ENCODE measurements at places on chromosomes 2 and 18. TPM values are rescaled to one million over a fixed set of nuclear protein-coding genes. Genes with fewer than 3 reads are reported as not detected.
A peak's percentile ranks its signal among the peaks of the same experiment; 100 is the strongest.

Gene XDH
- total RNA-seq = not detected

Gene RNU2-63P
- not detected for total RNA-seq

Gene KCNG2
- not detected for total RNA-seq

Gene SLC5A7
- 3.0 TPM for total RNA-seq

Gene CSRNP3
- total RNA-seq = 1.9 TPM

Gene SLC4A5
- 1.2 TPM for total RNA-seq

Gene KIAA2012
- total RNA-seq = 0.45 TPM

Gene MYCN
- total RNA-seq = 0.83 TPM

Gene G6PC2
- total RNA-seq = not detected

Gene EHD3
- total RNA-seq = 3.8 TPM

Gene SRD5A2
- not detected for total RNA-seq

Gene MEIS1
- 146 TPM for total RNA-seq

Gene CBLN2
- 0.17 TPM for total RNA-seq

Gene PLCL1
- 86.2 TPM for total RNA-seq

Gene NCKAP1
- 216 TPM for total RNA-seq

Gene AGXT
- total RNA-seq = not detected

GRCh38 chr18:35289727-35290093 is 319 bp downstream of the ZSCAN30 start:
- no peak for DNase-seq

DNA sequence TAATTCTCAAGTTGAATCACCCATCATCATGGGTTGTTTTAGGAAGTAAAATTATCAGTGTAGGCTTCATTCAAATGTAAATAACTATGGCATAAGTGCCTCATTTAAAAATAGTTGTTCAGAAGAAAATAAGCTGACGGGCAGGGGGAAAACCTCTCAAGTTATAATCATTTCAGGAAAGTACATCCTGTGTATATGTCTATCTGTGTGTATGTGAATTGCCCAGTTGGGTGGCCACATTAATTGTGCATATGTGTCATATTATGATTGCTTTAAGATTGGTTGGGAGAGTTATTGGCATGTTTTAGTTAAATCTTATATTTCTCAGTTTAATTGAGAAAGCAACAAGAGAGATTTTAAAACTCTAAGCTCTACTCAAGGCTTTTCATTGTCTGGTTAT is 282.8 kb upstream of the VWC2L start:
- DNase-seq = no peak

DNA sequence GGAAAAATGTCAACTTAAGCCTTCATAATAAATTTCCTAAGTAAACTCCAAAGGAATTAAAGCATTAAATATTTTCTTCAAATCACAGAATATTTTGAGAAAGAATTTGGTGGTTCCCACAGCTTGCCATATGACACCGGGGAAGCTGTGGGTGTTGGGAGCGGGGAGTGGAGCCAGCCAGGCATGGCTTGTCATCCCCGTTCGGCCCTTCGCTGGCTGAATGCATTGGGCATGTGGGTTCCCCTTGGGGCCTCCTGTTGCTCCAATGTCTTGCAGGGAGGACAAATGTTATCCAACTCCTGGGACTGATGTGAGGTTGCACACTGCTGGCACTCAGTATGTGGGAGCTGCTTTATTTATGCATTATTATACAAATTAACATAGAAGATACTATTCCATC is 18.6 kb downstream of the NGEF start:
- no peak for DNase-seq

- no peak for DNase-seq
These were observed 104.3 kb upstream of the PXDN start for GRCh38 chr2:1848599-1848995.

DNA sequence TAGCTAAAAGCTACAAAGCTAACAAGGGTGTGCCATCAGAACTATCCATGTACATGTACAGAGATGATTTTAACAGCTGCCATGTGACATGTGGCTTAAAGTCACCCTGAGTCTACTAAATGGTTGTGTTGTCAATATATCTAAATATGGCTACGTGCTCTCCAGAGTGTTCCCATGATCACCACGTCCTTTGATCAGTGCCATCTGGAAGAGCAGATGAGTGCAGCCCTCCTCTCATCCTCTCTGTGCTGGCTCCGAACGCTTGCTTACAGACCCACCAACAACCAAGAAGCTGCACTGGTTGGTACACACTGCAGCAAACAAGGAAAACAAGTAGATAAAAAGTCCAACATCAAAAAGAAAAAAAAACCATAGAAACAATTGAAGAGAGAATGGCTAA is 88.6 kb upstream of the NARS1 start:
- DNase-seq = no peak

GRCh38 chr18:29160170-29160569 is 983.2 kb upstream of the CDH2 start:
- DNase-seq = no peak

GRCh38 chr18:48638451-48638850 is 99.6 kb downstream of the CTIF start:
- DNase-seq = no peak

GRCh38 chr2:201072201-201072530 is 365 bp downstream of the NDUFB3 start:
- no peak for DNase-seq

- no peak for DNase-seq
These were observed 20.4 kb downstream of the RPE start for GRCh38 chr2:210022824-210023223.

DNA sequence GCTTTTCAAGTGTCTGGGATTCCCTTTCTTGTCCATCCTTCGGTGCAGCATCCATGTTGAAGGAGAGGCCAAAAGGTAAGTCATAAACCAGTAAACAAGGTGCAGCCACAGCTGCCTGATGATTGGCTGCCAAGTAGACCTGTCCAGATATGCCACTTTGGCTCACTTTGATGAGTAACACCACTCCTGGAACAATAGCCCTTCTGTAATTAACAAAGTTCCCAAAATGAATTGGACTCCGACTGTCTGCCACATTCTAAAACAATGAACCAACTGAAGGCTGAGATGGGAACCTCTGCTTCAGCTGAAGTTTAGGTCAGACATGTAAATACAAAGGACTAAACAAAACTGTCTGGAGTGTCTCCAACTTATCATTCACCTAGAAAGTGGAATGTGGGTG is 82.2 kb upstream of the LGALSL start:
- no peak for DNase-seq

GRCh38 chr18:54983041-54983686 is 23.9 kb upstream of the CCDC68 start:
- DNase-seq = no peak

GRCh38 chr2:60446413-60447267 is 106.8 kb downstream of the BCL11A start:
- DNase-seq = no peak

GRCh38 chr2:51710222-51710621 is 678.3 kb upstream of the NRXN1 start:
- DNase-seq = no peak

DNA sequence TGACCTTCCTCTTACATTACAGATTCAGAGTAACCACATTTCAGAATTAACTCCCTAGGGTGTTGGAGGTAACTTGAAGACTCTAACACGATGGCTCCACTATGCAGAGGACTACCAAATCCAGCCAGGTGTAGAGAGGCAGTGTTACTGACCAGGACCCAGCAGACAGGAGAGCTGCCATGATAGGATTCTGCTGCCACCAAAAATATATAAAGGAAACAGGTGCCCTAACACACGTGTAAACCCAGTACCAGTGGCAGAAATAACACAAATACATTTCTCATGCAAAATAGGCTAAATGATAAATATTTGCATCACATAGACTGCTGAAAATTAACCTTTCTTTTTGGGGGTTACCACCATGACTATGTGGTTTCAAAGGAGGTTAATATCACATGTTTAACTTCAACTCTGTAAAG is 7.0 kb downstream of the ZBTB14 start:
- DNase-seq = no peak

- DNase-seq = no peak
These were observed 31.7 kb downstream of the TMEM178A start for GRCh38 chr2:39697454-39697853.

DNA sequence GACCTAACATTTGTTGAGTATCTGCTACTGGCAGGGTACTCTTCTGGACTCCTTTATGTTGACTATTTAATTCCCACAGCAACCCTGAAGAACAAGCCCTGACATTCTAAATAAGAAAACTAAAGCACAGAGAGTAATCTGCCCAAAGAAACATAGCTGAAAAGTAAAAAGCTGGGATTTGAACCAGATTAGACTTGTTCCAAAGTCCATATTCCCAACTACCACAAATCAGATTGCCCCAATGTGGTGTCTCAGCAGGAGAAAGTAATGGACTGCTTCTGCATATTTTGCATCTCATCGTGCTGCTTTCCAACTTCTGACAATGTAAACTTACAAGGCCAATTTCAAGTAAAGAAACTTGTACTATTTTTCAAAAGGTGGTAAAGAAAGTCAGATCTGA is 56.5 kb downstream of the SEPTIN10 start:
- DNase-seq = no peak

- no peak for DNase-seq
These were observed 77.9 kb downstream of the PRELID3A start for GRCh38 chr18:12485479-12486105.

- DNase-seq = no peak
These were observed 42.7 kb downstream of the SH3RF3 start for GRCh38 chr2:109171444-109172334.

GRCh38 chr18:44801781-44802180 is 121.1 kb downstream of the SETBP1 start:
- DNase-seq = no peak

- DNase-seq = no peak
These were observed 70.0 kb downstream of the HS1BP3 start for GRCh38 chr2:20580690-20581437.

GRCh38 chr2:144030791-144031190 is 489.1 kb downstream of the ZEB2 start:
- no peak for DNase-seq

GRCh38 chr2:178088774-178089270 is 16.2 kb upstream of the PDE11A start:
- no peak for DNase-seq

- DNase-seq = no peak
These were observed 89.6 kb downstream of the VSNL1 start for GRCh38 chr2:17630089-17630488.

- no peak for DNase-seq
These were observed 2.7 kb upstream of the SIX2 start for GRCh38 chr2:45011621-45012602.

- no peak for DNase-seq
These were observed 4.1 kb downstream of the MYO1B start for GRCh38 chr2:191249156-191249813.

GRCh38 chr18:74610051-74610615 is 12.5 kb downstream of the ZNF407 start:
- no peak for DNase-seq

DNA sequence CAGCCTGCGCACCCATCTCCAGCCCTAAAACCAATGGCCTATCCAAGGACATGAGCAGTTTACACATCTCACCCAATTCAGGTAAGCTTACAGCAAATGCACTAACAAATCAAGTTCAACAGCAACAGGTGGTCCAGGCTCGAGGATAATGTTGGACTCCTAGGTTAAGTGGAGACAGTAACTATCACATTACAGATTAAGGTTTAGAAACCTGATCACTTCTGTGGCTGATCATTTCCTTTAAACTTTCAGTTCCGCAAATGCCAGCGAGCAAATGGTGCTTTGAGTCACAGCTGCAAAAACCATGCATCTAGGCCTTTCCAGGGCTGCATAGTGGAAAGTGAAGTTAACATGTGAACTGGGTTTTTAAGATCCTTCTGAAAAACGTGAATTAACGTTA is 259.4 kb downstream of the GBX2 start:
- no peak for DNase-seq

- no peak for DNase-seq
These were observed 99.8 kb downstream of the METTL4 start for GRCh38 chr18:2471523-2471922.

DNA sequence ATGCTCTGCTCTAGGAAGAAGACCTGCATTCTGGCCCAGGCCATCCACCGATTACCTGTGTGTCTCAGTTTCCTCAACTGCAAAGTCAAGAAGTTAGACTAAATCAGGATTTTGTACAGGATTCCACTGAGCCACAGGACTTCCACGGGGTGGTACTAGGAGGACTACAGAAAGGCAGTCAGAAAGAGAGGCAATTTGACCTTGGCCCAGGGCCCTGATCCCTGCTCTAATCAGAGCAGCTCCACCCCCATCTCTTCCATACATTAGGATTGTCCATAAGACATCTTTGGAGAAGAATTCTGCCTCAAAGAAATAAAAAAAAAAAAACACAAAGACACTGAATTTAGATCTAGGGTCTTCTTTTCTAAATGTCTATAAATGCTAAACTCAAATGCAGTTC is 52.8 kb upstream of the TSPYL6 start:
- DNase-seq = no peak

DNA sequence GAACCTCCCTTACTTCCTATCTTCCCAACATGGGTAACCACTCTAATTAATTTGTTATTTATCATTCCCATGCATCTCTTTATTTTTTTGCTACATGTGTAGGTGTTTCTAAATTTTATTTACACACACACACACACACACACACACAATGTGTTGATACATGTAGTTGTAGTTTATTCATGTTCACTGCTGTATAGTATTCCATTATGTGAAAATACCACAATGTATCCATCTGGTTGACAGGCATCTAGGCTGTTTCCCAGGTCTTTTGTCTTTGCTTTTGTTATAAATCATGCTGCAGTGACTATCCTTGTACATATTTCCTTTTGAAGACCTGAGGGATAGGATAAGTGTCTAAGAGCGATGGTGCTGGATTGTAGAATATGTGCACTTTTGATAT is 59.7 kb downstream of the ACAA2 start:
- no peak for DNase-seq

GRCh38 chr18:2091937-2092336 is 479.4 kb downstream of the METTL4 start:
- no peak for DNase-seq

GRCh38 chr2:118645876-118646275 is 201.6 kb downstream of the EN1 start:
- no peak for DNase-seq

DNA sequence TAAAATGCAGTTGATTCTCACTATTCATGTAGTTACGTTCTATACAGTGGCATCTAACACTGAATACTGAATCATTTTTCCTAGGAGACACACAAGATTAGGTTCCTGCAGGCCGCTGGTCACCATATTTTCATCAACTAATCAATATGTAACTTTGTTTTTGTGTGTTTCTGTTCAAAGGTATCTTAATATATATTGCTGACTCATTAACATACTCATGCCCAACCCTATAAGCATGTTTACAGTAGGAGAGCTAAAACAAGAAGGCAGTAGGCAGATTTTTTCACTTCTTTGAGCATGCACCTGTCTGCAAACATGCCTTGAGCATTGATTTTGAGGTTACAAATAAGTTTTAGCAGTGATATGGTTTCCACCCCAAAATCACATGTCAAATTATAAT is 30.3 kb upstream of the CNGA3 start:
- peak; percentile 70 for DNase-seq

GRCh38 chr2:3674066-3674845 is 16.3 kb downstream of the ALLC start:
- DNase-seq = peak; percentile 62

DNA sequence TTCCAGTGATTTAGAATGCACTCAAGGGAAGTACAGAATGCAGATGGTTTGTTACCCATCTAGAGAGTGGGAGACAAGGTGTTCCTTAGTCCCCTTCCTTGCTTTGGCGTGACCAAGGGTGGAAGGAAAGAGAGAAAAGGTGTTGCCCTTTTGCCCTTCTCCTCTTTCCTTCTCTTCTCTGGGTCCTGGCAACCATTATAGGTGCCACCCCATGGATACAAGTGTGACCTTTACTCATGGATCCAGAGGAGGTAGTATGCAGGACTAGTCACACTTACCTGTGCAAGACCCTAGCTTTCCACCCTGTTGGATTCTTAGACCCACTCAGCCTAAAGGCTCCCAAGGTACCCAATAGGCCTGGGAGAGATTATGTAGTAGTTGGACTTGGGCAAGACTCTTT is 11.6 kb upstream of the RBFA start:
- DNase-seq = no peak

All from esophagus muscularis mucosa (tissue), 4 donors.